ENCODE measurements at places on chromosomes 2 and 18.
A peak's percentile ranks its signal among the peaks of the same experiment; 100 is the strongest.

DNA sequence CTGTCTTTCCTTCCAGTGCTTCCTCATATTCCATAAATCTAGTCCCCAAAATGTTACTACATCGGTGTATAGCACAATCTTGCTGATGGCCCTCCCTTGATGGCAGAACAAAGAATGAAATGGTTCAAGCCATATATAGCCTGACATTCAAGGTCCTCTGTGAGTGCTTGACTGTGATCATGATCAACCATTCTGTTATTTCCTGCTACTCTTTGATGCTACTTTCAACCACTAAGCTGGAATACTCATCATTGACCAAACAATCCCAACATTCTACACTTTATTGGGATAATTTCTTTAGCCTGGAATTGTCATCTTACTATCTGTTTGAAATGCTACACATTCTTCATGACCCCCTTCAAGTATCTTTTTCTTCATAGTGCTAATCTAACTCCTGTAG lies 633.9 kb downstream of the PLCL1 start:
- H3K36me3 ChIP-seq, result no peaks in the 10 kb centered on the region
- H3K4me1 ChIP-seq, result no peaks in the 10 kb centered on the region
- H3K4me3 ChIP-seq, result no peak overlapping the region
- no peaks in the 10 kb centered on the region for H3K27me3 ChIP-seq

DNA sequence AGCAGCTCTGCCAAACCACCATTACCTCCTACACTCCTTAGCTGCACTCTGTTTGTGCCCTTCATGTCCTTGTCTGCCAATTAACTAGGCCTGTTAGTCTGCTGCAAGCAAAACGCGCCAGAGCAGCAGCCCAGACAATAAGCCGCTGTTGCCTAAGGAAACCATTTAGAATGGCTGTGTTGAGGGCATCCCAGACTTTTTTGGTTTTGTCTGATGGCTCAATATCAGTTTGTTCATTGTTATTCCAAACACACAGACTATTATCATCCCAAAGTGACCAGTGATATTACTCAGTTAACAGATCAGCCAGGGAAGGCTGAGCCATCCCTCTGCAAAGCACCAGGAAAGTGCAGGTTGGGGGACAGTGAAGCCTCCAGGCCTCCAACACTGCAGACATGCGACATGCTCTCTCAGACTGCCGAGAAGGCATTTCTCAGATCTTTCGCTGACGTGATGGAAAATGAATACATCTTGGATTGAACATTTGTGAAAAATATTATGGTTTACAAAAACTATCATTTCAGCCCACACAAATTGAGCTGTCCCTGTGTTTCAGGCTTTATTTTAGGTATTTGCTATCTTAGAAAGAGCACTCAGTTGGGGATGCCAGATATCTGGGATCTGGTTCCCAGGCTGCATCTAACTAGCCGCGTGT lies 182.0 kb upstream of the HNRNPA3 start:
- no peak overlapping the region for H3K4me3 ChIP-seq
- H3K27me3 ChIP-seq, result no peaks in the 10 kb centered on the region
- no peak overlapping the region for H3K27ac ChIP-seq
- no peaks in the 10 kb centered on the region for H3K36me3 ChIP-seq
- DNase-seq, result no peak
- H3K4me1 ChIP-seq, result no peaks in the 10 kb centered on the region

- H3K4me1 ChIP-seq, result no peaks in the 10 kb centered on the region
- H3K27ac ChIP-seq, result no peak overlapping the region
- no peak for DNase-seq
Measured at GRCh38 chr18:29248805-29249204, 1071.9 kb upstream of the CDH2 start.

DNA sequence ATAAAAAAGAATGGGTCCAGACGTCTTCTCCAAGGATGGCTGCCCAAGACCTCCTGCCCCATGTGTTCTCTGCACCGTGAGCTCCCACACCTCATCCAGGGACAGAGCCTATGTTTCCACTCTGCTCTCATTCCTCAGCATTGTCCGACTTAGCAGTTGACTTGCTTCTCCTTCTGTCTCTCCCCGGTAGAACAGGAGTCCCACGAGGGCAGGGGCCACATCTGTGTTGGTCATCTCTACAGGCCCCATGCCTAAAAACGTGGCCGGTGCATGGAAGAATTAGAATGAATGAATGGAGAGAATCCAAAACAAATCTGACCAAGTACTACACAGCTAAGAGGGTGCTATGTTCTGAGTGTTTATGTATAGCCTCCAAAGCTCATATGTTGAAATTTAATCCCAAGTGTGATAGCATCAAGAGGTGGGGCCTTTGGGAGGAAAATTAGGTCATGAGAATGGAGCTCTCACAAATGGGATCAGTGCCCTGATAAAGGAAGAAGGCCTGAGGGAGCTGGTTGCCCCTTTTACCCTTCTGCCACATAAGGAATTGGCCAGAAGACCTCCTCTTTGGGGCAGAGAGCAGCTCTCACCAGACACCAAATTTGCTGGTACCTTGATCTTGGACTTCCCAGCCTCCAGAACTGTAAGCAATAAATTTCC lies 55.9 kb downstream of the FAM178B start:
- no peak overlapping the region for H3K27ac ChIP-seq
- H3K4me1 ChIP-seq, result peaks cover 10% of the 10 kb centered on the region
- no peak for DNase-seq
- no peaks in the 10 kb centered on the region for H3K27me3 ChIP-seq

DNA sequence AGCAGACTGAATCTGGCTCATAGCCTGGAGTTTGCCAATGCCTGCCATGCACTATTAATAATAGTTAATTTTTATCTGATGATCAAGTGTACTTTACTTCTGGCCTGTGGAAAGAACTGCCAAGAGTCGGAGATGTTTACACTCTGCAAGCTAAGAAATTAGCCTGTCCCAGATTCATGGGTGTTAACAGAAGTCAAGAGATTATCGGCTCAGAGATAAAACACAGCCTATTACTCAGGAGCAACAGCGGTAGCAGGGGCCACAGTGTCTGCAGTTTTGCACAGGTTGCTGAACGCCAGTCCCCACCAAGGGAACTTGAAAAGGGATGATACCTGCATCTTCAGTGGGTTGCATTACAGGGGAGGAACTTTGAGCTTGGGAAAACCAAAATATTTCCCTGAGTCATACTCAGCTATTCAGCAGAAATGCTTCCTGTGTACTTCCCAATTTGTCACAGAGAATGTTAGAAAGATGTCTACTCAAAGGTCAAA lies 4.3 kb upstream of the ADI1 start:
- no peaks in the 10 kb centered on the region for H3K27me3 ChIP-seq
- no peak for DNase-seq
- no peak overlapping the region for H3K4me3 ChIP-seq
- peaks cover 15% of the 10 kb centered on the region for H3K4me1 ChIP-seq

DNA sequence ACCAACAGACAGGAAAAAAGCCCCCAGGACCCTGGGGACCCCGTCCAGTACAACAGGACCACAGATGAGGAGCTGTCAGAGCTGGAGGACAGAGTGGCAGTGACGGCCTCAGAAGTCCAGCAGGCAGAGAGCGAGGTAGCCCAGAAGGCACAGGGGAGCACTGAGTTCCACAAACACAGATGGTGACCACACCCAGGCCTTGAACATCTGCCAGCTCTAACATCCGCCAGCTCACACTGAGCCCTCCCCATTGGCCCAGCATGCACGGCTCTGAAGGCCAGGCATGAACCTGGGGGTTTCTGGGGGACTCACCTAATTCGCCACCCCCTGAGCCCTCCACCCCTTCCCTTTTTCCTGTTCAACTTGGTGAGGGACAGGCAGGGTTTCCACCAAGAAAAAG lies 25.6 kb upstream of the PRLH start:
- H3K27me3 ChIP-seq, result peaks cover 3% of the 10 kb centered on the region
- H3K36me3 ChIP-seq, result no peaks in the 10 kb centered on the region
- no peak overlapping the region for H3K4me3 ChIP-seq
- no peak overlapping the region for H3K27ac ChIP-seq

GRCh38 chr2:14903709-14904374 lies 271.3 kb downstream of the LRATD1 start:
- H3K4me1 ChIP-seq, result no peaks in the 10 kb centered on the region
- DNase-seq, result peak; percentile 59
- H3K36me3 ChIP-seq, result no peaks in the 10 kb centered on the region

- peak overlapping the region; percentile 20 for H3K4me3 ChIP-seq
- H3K4me1 ChIP-seq, result peaks cover 38% of the 10 kb centered on the region
- H3K36me3 ChIP-seq, result peaks cover 18% of the 10 kb centered on the region
- peak overlapping the region; percentile 81 for H3K27ac ChIP-seq
- no peak for DNase-seq
- no peaks in the 10 kb centered on the region for H3K27me3 ChIP-seq
Measured at GRCh38 chr2:239288951-239289511, 111.8 kb downstream of the HDAC4 start.

- no peak for DNase-seq
- H3K4me1 ChIP-seq, result no peaks in the 10 kb centered on the region
- no peak overlapping the region for H3K4me3 ChIP-seq
- no peak overlapping the region for H3K27ac ChIP-seq
- H3K27me3 ChIP-seq, result no peaks in the 10 kb centered on the region
Measured at GRCh38 chr2:7403092-7403775, 486.0 kb downstream of the RNF144A start.

GRCh38 chr18:51006061-51006818 lies 23.8 kb upstream of the SMAD4 start:
- no peak overlapping the region for H3K4me3 ChIP-seq
- no peak for DNase-seq
- H3K4me1 ChIP-seq, result no peaks in the 10 kb centered on the region
- H3K36me3 ChIP-seq, result no peaks in the 10 kb centered on the region

- no peak overlapping the region for H3K4me3 ChIP-seq
- H3K27me3 ChIP-seq, result peaks cover 50% of the 10 kb centered on the region
- DNase-seq, result no peak
- H3K27ac ChIP-seq, result no peak overlapping the region
Measured at GRCh38 chr18:37565977-37566478, 430 bp upstream of the CELF4 start.

GRCh38 chr2:152426801-152427200 lies 91.8 kb downstream of the FMNL2 start:
- DNase-seq, result no peak
- no peaks in the 10 kb centered on the region for H3K36me3 ChIP-seq
- no peak overlapping the region for H3K27ac ChIP-seq

DNA sequence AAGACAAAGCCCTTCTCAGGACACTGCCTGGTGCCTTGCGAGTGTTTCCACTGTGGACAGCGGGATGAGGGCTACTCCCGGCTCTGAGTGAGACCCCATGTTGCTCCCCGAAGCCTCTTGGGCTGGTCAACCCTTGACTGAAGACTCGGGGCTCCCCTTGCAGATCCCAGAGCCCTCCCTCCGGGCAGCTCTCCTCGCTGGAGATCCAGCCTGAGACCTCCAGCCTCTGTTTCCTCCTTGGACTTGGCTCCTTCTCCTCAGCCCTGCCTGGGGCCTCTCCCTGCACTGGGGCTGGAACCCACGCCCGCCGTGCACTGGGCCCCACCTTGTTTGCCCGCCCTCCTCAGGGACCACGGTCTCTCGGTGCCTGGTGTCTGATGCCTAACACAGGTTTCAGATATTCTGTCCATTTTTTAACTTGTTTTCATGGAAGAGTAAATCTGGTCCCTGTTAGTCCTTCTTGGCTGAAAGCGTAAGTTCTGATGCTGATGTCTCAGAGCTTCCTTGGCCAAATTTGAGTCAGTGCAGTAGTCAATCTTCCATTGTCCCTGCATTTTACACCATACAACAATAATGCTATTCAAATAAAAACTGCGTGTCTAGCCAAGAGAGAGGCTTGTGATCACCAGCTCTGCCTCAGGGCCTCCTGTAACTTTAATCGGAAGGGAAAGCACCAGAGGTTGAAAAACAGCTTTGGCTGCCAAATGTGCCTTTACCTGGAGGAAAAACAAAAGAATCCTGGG lies 139.3 kb upstream of the CTDP1 start:
- no peak overlapping the region for H3K4me3 ChIP-seq
- H3K27ac ChIP-seq, result no peak overlapping the region
- no peaks in the 10 kb centered on the region for H3K27me3 ChIP-seq
- H3K4me1 ChIP-seq, result no peaks in the 10 kb centered on the region
- H3K36me3 ChIP-seq, result no peaks in the 10 kb centered on the region
- DNase-seq, result no peak

DNA sequence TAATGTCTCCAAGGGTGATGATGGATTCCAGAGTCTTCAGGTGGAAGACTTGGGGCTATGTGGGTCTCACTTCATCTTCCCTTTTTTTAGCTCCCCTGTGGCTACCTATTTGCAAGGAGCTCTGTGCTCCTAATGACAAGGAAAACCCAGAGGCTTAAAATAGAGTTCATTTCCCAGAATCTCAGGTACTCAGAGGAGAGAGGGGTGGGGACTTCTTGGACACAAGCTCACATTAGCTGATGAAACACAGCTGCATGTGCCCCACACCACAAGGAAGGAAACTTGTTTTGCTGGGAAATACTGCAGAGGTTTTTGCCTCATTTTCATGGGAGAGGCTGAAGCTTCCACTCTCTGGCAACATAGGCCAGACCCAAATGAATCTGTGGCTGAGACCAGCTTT lies 138.6 kb upstream of the SLC1A4 start:
- DNase-seq, result no peak
- no peak overlapping the region for H3K27ac ChIP-seq
- no peak overlapping the region for H3K4me3 ChIP-seq
- no peaks in the 10 kb centered on the region for H3K27me3 ChIP-seq

- no peaks in the 10 kb centered on the region for H3K36me3 ChIP-seq
- H3K4me3 ChIP-seq, result no peak overlapping the region
- no peaks in the 10 kb centered on the region for H3K27me3 ChIP-seq
- H3K4me1 ChIP-seq, result no peaks in the 10 kb centered on the region
- no peak for DNase-seq
Measured at GRCh38 chr18:9642799-9643462, 28.6 kb upstream of the PPP4R1 start.

DNA sequence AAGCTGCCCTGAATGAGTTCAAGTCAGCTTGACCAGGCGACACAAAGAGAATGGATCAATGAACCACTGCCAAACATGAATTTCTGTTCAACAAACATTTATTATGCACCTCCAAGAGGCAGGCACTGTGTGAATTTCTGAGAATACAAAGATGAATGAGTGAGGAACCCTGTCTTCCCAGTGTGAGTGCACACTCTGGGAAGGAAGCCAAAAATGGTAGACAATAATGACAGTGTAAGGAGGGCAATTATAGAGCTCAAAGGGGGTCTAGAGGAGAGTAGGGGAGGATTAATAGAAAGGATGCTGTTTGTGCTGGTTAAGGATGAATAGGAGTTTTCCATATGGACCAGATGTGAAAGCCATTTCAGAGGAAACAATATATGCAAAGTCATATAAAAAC lies 213.4 kb downstream of the DCC start:
- H3K27ac ChIP-seq, result no peak overlapping the region
- H3K36me3 ChIP-seq, result no peaks in the 10 kb centered on the region
- H3K4me3 ChIP-seq, result no peak overlapping the region
- H3K27me3 ChIP-seq, result no peaks in the 10 kb centered on the region
- H3K4me1 ChIP-seq, result no peaks in the 10 kb centered on the region
- no peak for DNase-seq

GRCh38 chr2:241109210-241110088 lies 7.4 kb upstream of the MTERF4 start:
- H3K4me1 ChIP-seq, result no peaks in the 10 kb centered on the region
- no peak overlapping the region for H3K4me3 ChIP-seq
- no peak for DNase-seq
- H3K27ac ChIP-seq, result peak overlapping the region; percentile 88
- H3K36me3 ChIP-seq, result peaks cover 34% of the 10 kb centered on the region
- no peaks in the 10 kb centered on the region for H3K27me3 ChIP-seq
